ENCODE measurements at places on chromosomes 4 and X.

DNA sequence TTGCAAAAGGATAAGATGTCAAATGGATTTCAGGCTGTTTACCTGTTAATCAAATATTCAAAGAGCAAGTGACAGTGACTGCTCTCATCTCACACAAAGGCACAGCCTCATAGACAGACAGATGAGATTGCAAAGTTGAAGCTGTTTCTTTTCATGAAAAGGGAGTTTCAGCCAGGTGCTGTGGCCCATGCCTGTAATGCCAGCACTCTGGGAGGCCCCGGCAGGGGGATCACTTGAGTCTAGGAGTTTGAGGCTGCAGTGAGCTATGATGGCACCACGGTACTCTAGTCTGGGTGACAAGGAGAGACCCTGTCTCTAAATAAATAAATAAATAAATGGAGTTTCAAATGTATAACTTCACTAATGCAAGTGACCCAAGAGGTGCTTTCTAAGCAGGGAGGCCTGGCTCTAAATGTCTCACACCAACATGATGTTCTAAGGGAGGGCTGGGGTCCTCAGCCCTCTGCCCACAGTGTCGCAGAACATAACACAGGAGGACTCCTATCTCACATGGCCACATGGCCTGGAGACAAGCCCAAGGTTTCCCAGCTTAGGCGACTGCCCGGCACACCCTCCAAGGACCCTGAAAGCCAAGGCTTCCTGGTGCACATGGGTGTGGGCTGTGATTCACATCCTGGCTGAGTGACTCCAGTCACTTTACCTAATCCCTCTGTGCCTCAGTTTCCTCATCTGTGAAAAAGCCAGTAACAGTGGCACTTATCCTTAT lies 26.8 kb downstream of the PPP2R2C start:
- no peak for ATAC-seq

DNA sequence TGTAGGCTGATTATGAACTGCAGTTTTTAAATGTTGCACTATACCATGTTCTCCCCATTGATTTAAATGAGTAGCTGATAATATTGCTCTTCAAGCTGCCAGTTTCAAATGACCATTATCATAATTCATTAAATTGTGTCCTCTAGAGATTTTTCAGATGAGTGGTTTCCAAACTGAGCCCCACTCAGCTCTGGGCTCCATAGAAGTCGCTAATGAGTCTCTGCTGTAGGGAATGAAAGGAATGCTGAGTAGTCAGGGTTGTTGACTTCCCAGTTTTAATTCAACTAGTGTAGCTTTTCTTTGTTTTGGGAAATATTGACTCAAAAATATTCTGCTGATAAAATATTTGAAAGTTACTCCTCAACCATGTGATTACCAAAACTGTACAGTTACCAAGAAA lies 1081.1 kb downstream of the ARAP2 start:
- no peak for ATAC-seq

DNA sequence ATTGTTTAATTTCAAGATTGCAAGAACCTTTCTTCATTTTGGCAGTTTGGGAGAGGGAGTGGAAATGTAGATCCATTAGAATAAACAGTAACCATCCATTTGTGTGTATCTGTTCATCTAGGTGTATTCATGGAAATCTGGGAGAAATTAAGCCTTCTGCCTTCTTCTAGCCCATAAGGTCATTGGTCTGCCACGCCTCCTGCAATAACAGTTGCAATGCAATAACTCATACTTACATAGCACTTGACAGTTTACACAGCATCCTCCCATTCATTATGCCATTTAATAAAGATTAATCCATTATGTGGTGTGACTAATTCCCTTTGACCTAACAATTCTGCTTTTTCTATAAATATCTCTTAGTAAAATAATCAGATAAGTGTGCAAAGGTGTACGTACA lies 42.6 kb downstream of the SHROOM4 start:
- peak; percentile 70 for ATAC-seq

DNA sequence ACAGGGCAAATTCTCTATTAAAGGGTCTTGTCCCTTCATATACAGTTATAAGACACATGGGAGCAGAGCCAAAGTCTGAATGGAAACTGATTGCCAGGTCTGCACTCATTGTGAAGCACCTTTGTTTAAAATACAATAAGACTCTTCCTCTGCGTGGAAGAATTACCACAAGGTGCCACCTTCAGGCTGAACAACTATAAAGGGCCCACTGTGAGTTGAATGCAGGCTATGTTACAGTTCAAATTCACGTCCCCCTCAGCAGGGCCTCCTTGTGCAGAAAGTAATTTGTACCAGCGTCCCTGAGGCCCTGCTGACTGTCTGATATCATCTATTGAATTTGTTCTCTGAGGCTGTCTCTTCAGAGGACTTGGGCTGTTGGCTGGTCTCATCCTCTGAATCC lies 225.8 kb upstream of the TEX13C start:
- ATAC-seq: peak; percentile 45

DNA sequence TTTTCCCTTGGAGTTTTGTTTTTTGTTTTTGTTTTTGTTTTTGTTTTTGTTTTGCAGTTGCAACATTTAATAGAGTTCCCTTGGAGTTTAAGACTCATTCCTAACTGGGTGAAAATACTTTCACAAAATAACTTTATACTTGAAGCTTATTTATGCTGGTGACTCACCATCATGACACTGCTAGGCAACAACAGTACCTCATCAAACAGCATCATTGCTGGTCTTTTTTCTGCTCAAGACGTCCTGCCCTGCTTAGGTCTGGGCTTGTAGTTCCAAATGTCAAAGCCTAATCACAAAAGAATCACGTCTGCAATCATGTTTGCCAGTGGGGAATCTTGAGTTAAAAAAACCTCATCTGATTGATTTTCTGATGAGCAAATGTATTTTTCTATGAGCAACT lies 105.7 kb upstream of the PRPS2 start:
- ATAC-seq: no peak

DNA sequence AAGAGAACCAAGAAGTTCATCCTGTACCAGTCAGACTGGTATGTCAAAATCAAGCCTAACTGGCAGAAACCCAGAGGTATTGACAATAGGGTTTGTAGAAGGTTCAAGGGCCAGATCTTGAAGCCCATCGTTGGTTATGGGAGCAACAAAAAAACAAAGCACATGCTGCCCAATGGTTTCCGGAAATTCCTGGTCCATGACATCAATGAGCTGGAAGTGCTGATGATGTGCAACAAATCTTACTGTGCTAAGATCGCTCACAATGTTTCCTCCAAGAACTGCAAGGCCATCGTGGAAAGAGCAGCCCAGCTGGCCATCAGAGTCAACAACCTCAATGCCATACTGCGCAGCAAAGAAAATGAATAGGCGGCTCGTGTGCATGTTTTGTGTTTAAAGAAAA lies 172.7 kb upstream of the MED14 start:
- ATAC-seq: no peak

DNA sequence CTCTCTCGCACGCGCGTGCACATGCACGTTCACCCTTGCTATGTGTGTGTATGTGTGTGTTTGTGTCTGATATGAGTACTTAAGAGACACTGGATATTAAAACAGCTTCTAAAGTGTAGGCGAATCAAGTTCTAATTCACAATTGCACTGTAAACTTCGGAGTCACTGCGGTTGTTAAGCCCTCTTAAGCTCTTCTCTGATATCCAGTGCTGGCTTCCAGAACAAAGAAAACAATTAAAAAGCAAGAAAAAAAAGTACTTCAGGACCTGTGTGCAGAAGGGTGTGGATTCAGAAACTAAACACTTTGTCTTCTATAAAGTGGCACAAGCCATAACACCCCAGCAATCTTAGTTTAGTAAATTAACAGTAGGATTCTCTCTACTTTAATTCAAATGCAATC lies 300.2 kb downstream of the PCDH7 start:
- no peak for ATAC-seq

DNA sequence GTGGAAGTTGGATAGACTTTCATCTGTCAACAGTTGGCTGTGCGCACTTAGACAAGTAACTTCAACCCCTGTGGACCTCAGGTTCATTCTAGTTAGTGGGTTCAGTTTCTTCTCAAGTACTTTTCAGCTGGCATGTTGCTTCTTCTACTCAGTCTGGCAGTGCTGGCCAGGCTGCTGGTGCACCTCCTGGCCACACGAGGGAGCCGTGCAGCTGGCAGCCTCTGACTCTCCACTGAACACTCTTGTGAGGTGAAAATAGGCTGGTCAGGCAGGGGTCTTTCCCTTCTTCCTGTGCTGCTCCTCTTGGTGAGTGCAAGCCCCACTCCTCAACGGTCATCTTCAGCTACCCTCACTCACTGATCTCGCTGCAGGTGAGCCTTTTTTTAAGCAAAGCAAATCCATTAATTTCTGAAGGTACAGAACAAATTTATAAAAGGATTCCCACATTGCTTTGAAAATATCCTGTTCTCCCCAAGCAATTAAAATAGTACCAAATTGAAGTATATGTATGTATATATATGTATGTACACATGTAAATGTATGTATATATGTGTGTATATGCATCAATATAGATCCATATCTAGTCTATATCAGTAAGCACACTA lies 30.6 kb downstream of the LONRF3 start:
- ATAC-seq: peak; percentile 93

DNA sequence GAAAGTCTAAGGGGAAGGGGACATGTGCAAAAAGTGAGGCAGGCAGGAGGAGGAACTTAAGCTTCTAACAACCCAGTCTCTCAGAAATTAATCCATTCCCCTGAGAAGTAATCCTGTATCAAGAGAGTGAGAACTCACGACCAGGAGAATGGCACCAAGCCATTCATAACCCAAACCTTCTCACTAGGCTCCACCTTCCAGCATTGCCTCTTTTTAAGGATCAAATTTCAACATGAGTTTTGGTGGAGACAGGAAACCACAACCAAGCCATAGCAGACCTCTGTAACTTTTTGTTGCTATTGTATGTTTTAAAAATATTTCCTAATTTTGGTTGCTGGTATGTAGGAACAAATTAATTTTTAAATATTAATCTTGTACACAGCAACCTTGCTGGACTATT lies 32.8 kb downstream of the PASD1 start:
- no peak for ATAC-seq

- ATAC-seq: no peak
Observed at GRCh38 chr4:112808001-112808400, 171.1 kb downstream of the LARP7 start.

GRCh38 chr4:18314731-18315130 lies 293.2 kb upstream of the LCORL start:
- no peak for ATAC-seq

GRCh38 chrX:3295731-3296130 lies 50.7 kb downstream of the MXRA5 start:
- ATAC-seq: no peak

DNA sequence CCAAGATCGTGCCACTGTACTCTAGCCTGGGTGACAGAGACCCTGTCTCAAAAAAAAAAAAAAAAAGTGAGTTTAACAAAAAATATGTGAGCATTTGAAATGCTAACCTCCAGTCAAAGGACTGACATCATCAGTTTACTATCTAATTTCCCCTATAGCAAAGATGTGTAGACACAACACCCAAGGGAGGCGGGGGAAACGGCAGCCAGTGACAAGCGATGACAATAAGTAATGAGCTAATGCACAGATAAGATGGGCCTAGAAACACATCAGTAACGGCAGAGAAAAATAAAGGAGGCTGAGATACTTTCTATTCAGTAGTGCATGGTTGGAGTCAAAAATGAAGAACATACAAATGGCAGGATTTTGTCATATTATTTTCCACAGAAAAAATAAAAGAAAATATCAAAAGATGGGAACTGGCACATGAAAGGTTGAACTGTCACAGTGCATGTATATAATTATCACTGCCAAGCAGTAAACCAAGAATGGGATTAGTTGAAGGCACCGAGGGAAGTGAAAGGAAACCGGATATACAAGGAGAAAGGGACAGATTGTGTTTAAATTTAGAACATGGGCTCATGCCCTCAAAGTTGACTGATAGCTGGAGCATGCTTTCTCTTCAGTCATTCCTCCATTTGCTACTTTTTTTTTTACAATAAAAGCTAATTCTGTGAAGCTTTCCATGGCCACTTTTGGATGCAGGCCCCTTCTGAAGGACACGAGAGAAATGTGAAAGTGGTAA lies 41.8 kb downstream of the IGFBP7 start:
- no peak for ATAC-seq

DNA sequence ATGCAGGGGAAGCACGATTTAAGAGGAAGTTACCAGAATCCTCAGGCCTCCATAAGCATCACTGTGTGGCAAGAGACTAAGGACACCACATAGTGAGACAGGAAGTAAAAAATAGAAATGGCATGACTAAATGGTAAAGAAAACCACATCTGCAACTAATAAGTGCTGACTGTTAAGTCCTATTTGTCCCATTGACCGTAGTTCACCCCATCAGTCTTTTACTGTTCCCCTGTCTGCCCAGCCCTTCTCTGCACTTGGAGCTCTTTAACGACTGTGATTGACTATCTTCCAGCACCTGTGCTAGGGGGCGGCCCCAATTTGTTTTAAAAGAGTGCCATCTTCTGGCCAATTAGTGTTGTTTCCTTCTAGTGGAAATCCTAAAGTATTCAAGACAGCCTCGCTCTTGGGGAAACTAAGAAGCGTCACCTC lies 94.2 kb downstream of the MAOA start:
- peak; percentile 57 for ATAC-seq

DNA sequence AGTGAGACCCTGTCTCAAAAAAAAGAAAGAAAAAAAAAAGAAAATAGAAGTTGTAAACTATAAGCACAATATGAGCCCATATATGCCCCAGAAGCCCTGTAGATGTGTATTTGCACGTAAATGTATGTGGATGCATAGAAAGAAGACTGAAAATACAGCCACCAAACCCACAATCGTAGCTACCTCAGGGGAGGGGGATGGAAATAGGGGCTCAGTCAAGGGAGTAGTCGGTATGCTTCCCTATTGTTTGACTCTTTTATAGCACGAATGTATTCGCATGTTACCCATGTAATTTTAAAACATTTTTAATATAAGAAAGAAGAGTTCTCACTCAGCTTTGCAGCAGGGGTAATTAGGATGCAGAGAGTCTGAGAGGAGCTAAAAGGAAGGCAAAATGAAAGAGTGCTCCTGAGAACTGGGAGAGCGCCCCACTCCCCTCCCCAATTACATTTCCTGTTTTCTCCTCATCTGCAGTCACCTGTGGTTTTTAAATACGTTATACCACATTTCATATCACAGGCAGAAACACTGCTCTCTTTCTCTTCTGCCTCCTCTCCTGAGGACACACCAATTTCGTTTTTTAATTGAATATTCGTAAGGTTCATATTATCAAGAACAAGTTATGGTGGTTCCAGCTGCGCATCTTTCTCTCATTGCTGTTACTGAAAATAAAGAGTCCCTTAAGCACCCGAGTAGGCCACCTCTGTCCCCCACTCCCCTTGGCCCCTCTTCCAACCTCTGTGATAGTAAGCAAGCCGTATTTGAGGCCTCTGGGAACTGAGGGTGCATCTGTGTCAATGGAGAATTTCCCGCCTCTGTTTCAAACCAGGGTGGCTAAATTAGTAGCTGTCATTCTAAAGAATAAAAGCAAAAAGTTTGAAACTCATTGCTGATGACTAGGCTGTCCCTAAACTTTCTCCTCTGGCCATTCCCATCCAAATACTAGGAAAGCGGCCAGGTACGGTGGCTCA lies 10.7 kb downstream of the SEPTIN6 start:
- no peak for ATAC-seq

GRCh38 chr4:185383451-185383850 lies 12.3 kb downstream of the LRP2BP start:
- no peak for ATAC-seq

Data from motor neuron (in vitro differentiated cells).